ENCODE measurements at places on chromosomes 2 and 18.

GRCh38 chr2:205556357-205556756 lies 125.9 kb upstream of the NRP2 start:
- DNase-seq, result no peak

GRCh38 chr18:30982285-30982992 lies 60.1 kb downstream of the DSC3 start:
- DNase-seq, result no peak

GRCh38 chr2:102000813-102001766 lies 9.3 kb downstream of the IL1R2 start:
- DNase-seq, result no peak

GRCh38 chr18:816088-816653 lies 4.1 kb upstream of the YES1 start:
- DNase-seq, result no peak

DNA sequence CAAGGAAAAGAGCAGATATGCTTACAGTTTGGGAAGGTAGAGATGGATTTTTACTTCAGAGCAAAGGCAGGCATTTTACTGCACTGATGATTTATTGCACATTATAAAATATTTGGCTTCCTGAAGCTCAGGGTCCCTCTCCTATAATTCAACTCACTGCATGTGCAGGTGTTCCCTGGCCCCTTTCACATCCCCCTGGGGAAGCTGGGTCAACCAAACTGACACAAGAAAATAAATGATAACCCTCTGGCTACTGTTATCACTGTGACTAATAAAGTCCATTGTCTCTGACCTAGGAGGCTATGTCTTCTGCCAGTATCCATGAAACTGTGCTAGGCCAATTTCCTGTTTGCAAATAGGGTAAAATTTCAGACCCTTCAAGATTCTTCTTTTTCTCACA lies 163.1 kb downstream of the ARL6IP6 start:
- no peak for DNase-seq

DNA sequence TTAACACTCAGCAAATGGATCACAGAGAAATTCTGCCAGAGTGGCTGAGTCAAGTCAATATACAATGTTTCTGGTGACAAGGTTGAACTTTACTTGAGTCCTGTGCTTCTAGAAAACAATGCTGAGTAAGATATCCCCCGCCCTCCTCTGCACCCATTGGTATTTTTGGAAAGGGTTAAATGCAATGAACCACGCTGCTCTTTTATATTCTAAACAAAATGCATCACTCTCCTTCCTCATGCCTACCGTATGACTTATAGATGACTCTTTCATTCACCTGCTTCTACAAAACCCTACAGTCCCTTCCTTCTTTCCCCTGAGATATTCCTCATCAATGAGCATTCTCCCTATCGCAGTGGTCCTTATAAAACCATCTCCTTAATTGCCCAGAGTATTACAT lies 168.8 kb downstream of the TXNL1 start:
- DNase-seq, result no peak

GRCh38 chr2:85134255-85134895 lies 1.2 kb downstream of the TCF7L1 start:
- no peak for DNase-seq

- no peak for DNase-seq
Observed at GRCh38 chr2:8527676-8528075, 154.2 kb upstream of the ID2 start.

GRCh38 chr2:129482626-129483025 lies 496.8 kb upstream of the RAB6C start:
- DNase-seq, result no peak

DNA sequence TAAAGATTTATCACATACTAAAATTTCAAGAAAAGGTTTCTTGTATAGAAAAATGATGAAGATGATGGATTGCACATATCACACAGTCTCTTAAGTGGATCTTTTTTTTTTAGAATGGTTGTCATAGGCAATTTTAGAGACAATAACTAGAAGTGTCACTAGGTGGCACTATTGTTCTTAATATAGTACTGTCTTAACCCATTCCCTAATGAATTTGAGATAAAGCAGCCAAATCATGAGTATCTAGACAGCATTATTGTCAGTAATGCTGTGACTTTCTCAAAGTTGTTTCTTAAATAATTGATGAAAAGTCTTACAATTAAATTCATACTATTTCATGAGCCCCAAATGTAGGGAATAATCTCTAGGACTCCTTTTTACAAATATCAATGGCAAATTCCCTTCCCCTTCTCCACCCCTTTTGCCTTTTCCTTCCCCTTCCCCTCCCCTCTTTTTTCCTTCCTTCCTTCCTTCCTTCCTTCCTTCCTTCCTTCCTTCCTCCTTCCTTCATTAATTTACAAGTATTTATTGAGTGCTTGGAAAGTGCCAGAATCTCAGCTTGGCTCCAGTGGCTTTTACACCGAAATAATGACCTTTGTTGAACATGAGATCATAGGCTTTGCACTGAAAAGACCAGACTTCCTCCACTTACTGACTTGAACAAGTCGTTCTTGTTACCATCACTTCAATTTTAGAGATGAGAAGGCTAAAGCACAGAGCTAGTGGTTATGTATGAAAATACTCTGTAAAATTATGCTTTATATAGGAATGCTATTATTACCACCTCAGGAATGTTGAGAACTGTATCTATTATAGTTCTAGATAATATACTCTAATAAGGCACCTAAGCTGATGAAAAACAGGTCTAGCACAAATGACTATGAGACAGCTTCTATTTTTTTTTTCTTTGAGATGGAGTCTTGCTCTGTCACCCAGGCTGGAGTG lies 19.8 kb downstream of the MYL12B start:
- no peak for DNase-seq

GRCh38 chr18:58955738-58956137 lies 91.1 kb downstream of the ZNF532 start:
- DNase-seq, result no peak

- DNase-seq, result no peak
Observed at GRCh38 chr2:216732334-216732733, 37.0 kb upstream of the IGFBP5 start.

DNA sequence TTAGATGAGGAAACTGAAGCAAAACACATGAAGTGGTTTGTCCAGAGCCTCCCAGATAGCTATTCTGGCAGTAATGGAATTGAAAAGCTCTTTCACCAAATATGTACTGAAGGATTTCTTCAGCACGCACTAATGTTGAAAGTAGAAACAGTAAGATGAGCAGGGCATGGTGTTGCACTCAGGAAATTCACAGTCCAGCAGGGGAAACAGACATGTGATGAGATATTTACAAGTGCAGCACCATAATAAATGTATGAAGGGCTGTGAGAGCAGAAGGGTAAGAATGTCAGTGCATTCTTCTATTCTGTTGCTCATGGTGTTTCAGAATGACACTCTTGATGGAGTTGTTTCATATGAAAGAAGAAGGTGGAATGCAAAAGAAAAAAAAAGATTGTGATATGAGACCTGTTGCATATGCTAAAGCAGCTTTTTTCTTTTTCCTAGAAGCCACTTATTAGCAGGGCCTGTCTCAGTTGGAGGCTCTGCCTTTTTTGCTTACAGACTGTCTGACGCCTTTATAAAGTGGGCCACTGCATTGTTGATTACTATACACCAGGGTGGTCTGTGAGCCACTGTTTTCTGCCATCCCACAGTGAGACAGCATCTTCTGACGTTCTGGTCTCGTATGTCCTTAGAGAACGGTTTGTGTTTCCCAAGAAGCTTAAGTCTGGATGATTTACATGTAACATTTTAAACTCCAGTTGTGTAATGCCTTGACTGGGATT lies 516.9 kb downstream of the ARHGAP15 start:
- no peak for DNase-seq

DNA sequence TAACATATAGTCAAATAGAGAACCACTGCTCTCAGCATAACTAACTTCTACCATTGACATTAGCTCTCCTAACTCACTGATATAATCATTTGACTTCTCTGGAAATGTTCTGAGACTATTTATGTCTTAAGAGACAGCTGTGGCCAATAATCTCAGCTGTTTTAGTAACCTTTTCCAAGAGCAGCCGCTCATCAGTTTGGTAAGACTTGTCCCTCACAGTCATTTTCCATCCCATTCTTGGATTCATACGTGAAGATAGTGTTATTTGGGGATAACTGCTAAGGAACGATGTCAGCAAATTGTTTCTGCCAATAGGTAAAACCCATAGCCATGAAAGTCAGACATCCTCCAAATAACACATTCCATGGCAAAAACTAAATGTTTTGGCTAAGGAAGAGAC lies 127.8 kb downstream of the LNPK start:
- DNase-seq, result no peak

GRCh38 chr2:62186156-62186905 lies 9.6 kb upstream of the B3GNT2 start:
- no peak for DNase-seq

All from stimulated activated CD4-positive, alpha-beta T cell treated with anti-CD3 and anti-CD28 coated beads, Interleukin-2, amount 100 ng/mL, for 4 hours (primary cell).